Activated naive CD8-positive, alpha-beta T cell treated with anti-CD3 and anti-CD28 coated beads, Interleukin-2, amount 10 ng/mL, durations not matched to agents 7 days and 5 days (primary cell): ENCODE measurements at places on chromosomes 12 and 14.

DNA sequence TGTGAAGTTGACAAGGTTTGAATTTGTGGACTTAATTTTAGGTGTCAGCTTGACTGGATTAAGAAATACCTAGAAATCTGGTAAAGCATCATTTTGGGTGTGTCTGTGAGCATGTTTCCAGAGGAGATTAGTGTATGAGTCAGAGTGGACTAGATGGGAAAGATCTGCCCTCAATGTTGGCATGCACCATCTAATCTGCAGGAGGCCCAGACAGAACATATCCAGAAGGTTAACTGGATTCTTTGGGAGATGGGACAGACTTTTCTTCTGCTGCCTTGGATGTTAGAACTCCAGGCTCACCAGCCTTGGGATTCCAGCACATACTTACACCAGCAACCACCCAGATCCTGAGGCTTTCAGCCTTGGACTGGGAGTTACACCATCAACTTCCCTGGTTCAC is 14.1 kb downstream of the SGPP1 start:
- DNase-seq: no peak

DNA sequence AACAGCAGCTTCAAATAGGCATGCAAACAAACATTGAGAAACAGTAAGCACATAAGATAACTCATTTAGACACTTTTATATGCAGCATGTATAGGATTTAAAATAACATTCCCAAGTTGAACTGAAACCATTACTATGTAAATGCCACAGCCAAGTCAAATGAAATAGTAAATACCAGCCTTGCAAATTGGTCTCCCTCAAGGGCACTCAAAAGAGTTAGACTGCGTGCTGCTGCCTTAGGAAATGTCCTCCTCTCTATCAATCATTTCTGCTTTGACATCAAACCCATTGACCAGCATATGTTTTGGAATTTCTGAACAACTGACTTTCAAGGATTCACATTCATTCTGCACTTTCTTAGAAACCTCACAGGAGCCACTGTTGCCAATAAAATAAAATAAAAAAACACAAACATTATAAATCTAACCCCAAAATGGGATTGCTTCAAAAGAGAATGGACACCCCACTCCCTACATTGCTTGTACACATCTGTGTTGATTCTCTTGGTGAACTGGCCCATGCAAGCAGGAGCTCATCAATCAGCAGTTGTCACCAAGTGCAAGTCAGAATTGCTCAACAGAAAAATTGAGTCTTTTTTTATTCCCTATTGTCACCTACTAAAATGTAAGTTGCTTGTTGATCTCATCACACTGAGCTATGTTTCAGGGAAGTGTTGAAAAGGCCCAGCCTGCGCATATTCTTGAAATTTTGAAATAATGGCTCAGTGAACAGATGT is 256.2 kb downstream of the DAD1 start:
- DNase-seq: no peak

- no peak for DNase-seq
These were observed 62.9 kb downstream of the CCDC91 start for GRCh38 chr12:28253161-28253641.

- DNase-seq: no peak
These were observed 3.6 kb upstream of the BATF start for GRCh38 chr14:75518625-75519024.

DNA sequence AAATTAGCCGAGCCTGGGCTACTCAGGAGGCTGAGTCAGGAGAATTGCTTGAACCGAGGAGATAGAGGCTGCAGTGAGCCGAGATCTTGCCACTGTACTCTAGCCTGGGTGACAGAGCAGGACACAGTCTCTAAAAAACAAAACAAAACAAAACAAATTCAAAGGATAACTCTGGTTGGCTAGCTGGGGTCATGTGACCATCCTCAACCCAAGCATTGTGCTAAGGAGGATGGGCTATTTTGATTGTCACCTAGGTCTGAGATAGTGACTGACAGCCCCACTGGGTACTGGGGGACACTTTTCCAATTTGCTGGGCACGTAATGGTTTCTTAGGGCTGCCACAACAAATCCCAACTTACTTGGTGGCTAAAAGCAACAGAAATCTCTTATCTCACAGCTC is 11.9 kb downstream of the DGLUCY start:
- DNase-seq: no peak
